ENCODE measurements at places on chromosomes 12 and 14.

- DNase-seq = no peak
Observed at GRCh38 chr12:20624718-20625117, 70.4 kb upstream of the SLCO1C1 start.

DNA sequence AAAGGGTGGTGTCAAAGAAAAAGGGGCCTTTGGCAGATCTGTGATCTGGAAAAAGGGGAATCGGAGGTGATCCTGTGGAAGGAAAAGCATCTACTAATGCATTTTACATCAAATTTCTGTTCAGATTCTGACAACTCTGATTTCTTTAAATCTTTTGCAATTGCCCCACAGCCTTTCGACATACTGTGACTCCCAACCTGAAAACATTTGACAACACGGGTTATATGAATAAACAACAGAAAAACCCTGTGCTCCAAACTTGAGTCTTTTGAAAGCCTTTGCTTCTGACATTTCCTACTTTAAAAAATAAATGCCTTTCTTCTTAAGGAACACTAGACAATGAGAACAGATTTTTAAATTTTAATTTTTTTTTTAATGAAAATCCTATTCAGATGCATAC is 231.9 kb upstream of the HMGA2 start:
- DNase-seq = no peak

GRCh38 chr14:79586989-79587598 is 624.2 kb downstream of the DIO2 start:
- DNase-seq = no peak

- DNase-seq = no peak
Observed at GRCh38 chr12:112936264-112936663, 2.0 kb upstream of the OAS3 start.

DNA sequence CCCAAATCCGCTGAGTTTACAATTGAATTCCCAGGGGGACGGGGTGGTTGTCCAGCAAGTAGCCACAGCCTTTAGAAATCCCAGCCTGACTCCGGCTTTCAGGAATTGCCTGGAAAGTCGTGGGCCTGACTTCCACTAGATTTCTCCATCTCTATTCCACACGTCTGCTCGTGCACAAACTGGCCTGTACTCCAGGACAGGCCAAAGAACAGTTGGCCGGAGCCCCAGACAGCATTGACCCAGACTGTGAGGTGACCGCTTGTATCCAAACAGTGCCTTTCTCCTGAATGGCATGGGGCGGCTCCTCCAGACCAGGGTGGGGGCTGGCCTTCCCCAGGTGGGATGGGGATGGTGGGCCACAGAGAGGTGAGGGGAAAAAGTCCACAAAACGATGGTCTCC is 62.2 kb downstream of the KDM2B start:
- no peak for DNase-seq

- no peak for DNase-seq
Observed at GRCh38 chr14:52325126-52325525, 11.0 kb downstream of the PTGER2 start.

GRCh38 chr12:114935658-114936057 is 251.7 kb upstream of the TBX3 start:
- no peak for DNase-seq

DNA sequence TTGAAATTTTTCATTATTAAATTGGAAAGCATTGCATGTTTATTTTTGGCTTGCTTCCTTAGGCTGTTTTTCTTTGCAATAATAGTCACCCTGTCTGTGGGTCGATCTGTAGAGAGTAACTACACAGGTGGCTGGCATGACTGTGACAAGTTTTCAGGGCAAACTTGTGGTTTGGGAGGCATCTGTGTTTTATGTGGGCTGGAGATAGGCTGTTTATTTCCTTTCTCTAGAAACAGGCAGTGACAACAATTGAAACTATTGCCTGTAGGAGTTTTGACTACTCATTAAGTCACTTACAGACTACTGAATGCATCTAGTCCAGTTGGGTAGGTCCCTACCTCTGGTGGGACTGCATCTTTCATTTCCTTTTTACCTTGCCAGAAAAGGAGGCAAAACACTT is 155.6 kb downstream of the DYRK2 start:
- DNase-seq = no peak

- no peak for DNase-seq
Observed at GRCh38 chr14:29220072-29220471, 453.5 kb downstream of the FOXG1 start.

GRCh38 chr14:95652690-95653089 is 33.5 kb upstream of the TCL1B start:
- no peak for DNase-seq

GRCh38 chr12:84604551-84604950 is 308.0 kb downstream of the SLC6A15 start:
- no peak for DNase-seq
